Muscle of arm (tissue), 14 donors: ENCODE measurements at places on chromosomes 16 and 17. TPM values are rescaled to one million over a fixed set of nuclear protein-coding genes. Genes with fewer than 3 reads are reported as not detected.

Gene ITGA2B
- polyA plus RNA-seq = 2.6 TPM

Gene SLFN14
- 0.25 TPM for polyA plus RNA-seq

Gene IL34
- 10.1 TPM for polyA plus RNA-seq

Gene NPIPA5
- polyA plus RNA-seq = 1.1 TPM

Gene EPX
- not detected for polyA plus RNA-seq
